Fibroblast of the aortic adventitia (primary cell): ENCODE measurements at places on chromosomes 11 and 22.

DNA sequence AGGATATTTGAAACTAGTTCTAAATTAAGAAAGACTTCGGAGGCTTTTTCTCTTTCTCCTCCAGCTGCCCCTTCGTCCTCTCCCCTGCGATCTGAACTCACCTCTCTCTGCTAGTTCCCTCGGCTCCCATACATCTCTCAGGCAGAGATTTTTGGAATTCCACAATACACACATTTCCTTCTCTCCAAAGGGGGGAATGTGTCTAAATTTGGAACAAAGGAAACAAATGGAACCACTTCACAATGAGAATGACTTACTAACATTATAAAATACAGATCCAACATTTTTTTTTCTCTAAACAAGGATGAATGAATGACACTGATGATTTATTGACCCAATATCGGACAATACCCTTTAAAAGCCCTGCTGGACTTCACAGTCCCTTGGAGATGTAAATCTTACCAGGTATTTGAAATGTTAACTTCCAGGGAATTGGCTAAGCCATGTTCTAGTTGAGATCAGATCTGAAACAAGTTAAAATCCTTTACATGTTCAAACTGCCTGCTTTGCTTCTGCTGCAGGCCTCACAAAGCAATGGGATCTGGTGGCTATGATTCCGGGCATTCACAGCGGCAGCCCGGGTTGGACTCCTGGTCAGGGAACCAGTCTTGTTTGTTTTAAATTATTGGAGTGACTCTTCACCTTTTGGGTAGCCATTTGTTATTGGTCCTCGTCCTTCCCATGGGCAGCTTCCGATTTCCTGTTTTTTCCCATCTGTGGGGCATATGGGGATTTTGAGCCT, 20.5 kb upstream of the GSTP1 start:
- DNase-seq = peak; percentile 12

- peak; percentile 7 for DNase-seq
Observed at GRCh38 chr11:26137651-26138050, 194.3 kb upstream of the ANO3 start.

DNA sequence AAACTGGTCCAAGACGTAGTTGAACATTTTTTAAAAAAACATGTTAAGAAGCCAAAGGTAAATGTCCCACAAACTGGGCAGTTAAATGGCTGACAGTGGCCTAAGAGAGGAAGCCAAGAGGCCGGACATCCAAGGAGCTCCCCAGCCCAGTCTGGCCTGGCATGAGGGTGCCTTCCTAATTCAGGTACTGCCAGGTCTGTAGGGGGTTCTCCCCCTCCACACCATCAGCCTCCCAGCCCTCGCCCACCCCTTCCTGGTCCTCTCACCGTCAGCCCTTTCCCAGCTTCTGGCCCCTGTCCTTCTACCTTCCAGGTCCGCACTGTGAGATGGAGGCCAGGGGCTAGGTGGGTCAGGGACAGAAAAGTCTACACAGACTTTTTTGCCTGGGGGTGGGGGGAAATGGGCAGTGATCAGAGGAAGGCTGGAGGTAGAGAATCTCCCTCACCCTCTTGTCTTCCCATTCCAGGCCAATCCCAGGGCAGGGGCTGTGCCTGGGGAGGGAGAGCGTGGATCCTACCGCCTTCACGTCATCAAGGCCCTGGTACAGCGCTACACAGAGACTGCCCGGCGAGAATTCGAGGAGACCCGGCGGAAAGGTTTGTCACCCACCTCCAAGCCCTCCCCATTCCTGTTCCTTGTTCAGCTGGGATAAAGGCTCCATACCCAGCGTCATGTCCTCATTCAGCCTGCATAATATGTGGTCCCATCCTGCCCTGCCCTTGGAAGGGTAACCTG, 6.0 kb downstream of the ART5 start:
- DNase-seq = no peak

- no peak for DNase-seq
Observed at GRCh38 chr22:48753752-48754517, 1073.7 kb downstream of the BRD1 start.

DNA sequence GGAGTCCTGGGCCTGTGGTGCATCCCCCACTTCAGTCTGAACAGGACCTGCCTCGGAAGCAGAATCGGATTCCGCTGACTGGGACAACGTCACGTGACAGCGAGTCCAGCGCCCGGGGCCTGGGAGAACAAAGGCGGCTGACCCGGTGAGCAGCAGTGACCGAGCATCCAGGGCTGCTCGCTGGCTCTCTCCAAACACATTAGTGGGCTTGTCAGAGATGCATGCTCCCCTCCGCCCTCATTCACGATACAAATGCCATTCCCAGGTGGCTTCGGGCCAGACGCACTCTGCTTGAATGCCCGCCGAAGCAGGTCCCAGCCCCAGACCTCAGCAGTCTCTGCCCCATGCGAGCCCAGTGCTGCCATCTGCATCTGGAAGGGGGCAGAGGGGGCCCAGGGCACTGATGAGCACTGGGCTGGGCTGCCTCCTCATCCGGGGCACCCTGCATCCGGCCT, 91.0 kb downstream of the WNT7B start:
- DNase-seq = no peak

DNA sequence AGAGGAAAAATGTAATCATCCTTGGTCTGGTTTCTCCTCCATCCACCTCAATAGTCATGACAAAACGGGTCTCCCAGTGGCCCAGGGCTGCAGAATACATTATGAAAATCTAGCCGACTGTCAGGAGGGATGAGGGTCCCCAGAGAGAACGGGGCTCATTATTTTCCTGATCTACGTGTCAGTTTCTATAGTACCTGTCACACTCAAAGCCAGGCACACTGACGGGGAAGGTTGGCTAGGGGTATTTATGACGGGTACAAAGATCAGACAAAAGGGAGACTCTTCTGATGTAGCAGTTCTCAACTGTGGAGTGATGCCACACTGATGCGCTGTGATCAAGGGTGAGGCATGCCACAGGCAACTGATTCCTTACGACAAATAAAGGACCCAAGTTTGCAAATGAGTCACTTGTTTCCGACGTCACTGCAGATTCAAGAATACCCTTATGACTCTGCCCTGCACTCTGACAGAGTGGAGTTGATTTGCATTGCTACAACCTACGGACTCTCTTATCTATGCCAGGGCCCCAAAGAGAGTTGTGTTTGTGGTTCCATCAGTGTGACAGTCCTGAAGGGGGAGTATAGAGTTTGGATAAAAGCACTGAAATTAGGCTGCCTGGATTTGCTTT, 188.2 kb upstream of the TBCEL start:
- DNase-seq = no peak

DNA sequence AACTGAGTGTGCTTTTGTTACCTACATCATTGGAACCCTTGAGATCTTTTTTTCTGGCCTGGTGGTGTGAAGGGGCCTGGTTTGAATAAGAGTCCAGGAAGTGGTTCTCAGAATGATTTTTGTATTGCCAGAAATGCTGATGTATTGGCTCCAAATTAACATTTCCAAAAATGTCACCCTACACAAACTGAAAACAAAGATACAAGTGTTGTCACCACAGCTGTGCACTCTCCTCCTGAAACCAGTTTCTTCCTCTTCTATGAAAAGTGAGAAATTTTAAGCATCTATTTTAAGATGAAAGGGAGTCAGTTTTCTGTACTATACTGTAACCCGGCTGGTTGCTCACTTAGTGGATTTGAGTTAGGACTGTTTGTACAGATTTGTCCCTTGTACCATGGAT, 218.8 kb downstream of the PGR start:
- no peak for DNase-seq

- DNase-seq = no peak
Observed at GRCh38 chr22:46600273-46600796, 19.9 kb upstream of the GRAMD4 start.

- no peak for DNase-seq
Observed at GRCh38 chr11:45288339-45288738, 2.2 kb upstream of the SYT13 start.

DNA sequence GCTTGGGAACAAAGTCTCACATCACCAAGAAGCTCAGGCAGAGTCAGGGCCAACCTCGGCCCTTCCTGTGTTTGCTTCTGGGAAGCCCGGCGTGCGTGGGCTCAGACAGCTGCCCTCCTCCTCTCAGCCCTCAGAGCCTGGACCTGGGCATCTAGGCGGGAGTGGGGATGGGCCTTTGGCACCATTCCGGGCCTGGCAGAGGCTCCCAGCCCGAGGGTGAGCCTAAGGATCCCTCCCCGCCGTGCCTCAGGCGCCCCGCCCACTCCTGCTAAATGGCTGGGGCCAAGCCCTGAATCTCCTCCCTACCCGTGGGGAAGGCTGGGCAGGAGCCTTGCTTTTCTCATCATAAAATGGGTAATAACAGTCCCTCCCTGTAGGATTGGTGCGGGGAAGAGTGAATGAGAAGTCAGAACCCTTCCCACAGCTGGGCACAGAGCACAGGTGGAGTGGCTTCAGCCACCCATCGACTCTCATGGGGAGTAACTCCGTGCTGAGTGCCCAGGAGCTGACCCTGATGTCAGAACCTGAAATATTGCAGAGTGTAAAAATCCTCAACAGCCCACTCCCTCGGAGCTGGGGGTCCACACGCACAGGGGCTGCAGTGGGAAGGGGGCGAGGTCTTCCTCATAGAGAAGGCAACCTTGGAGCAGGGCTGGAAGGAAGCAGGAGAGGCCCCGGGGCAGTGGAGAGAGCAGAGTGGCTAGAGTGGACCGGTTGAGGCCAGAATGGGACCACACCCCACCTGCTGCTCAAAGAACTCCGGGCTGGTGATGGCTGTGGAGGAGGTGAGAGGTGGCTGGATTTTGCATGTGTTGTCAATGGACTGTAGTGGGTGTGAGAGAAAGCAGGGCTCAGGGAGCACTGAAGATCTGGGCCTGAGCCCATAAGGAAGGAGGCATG, 18.8 kb upstream of the CDKN1C start:
- DNase-seq = peak; percentile 28

DNA sequence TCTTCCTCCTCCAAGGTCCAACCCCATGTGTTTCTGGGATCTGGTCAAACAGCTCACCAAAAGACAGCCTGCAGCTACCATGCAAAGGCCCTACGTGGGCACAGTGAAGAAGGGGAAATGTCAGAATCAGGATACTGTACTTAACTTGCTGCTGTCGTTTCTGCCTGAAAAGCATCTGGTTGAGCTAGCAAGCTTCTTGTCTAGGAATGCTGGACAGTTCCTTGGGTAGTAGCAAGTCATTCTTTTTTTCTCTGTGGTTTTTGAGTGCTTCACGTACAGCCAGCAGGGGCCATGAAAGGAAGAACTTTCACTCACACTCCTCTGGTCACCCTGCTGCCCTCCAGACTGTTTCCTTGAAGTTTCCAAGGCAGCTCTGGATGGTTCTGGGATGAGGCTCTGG, 24.7 kb downstream of the RCOR2 start:
- peak; percentile 27 for DNase-seq

DNA sequence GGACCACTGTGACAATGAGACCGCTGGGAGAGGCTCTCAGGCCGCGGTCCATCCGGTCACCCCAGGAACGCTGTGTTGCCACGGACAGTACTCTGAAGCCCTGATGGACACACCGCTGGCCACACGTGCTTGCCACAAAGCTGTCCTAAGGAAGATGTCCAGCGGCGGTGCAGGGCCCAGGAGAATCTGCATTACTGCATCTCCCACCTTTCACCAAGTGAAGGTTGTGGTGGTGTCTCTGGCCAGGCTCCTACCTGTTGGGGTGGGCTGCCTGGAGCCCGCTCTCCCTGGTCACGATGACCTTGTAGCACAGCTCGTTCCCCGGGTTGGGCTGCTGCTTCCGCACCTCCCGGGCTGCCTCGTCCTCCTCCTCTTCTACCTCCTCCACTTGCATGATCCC, 4.2 kb downstream of the TTLL12 start:
- DNase-seq = no peak

- DNase-seq = no peak
Observed at GRCh38 chr11:32105871-32106560, 15.1 kb downstream of the RCN1 start.

- DNase-seq = no peak
Observed at GRCh38 chr11:120336641-120337354, 585 bp downstream of the ARHGEF12 start.

DNA sequence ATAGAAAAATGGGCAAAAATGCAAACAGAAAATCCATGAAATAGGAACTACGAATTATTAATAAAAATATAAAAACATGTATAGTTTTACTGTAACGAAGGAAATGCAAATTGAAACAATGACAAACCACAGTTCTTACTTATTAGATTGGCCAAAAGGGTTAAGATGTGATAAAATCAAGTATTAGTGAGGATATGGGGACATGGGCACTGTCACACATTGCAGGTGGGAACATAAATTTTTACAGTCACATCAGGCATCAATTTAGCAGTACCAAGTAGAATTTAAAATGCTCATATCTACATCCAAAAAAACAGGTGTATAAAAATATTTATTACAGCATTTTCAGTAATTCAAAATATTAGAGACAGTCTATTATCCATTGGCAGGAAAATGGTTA, 353.2 kb upstream of the API5 start:
- DNase-seq = no peak

GRCh38 chr11:122663056-122663740, 7.7 kb downstream of the UBASH3B start:
- DNase-seq = no peak

DNA sequence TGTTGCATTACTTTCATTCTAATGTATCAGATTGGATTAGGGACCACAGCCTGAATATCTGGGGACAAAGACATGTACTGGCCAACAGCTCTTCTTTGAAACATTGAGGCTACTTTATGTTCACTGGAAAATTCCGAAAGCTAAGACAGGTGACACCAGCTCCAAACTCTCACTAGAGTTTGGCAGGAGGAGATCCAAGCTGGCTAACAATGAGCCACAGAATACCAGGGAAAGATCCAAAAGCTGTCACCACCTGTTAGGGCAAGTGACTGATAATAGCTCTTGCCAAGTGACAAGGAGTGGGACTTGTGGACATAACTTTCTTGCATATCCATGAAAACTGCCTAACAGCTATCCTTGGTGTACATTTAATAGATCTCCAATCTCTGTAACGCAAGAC, 333.3 kb downstream of the TTC28 start:
- DNase-seq = no peak

- DNase-seq = peak; percentile 1
Observed at GRCh38 chr22:48423481-48423911, 1404.2 kb downstream of the BRD1 start.

- peak; percentile 3 for DNase-seq
Observed at GRCh38 chr22:38657045-38657909, 839 bp downstream of the CBY1 start.

DNA sequence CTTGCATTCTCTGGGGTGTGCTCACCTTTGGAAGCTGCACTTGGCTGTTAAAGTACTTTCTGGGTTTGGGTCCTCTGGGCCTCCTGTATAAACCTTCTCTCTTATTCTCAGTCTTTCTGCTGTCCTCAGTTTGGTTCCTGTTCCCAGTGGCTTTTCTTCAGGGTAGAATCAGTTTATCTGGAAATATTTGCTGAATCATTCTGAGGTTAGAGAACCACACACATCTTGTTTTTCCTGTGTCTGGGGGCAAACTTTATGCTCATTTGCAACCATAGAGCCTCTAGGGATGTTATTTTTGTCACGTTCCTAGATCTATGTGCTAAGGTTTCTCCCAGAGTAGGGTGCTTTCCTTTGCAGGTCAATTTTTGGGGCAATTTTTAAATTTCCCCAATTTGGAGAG, 224.3 kb upstream of the C11orf87 start:
- peak; percentile 31 for DNase-seq

GRCh38 chr11:71194710-71195109, 57.7 kb downstream of the SHANK2 start:
- DNase-seq = no peak
